NCI-H748 treated with DMSO at 0.1 percent for 48 hours (cell line): ENCODE measurements at places on chromosomes 3 and 15.

DNA sequence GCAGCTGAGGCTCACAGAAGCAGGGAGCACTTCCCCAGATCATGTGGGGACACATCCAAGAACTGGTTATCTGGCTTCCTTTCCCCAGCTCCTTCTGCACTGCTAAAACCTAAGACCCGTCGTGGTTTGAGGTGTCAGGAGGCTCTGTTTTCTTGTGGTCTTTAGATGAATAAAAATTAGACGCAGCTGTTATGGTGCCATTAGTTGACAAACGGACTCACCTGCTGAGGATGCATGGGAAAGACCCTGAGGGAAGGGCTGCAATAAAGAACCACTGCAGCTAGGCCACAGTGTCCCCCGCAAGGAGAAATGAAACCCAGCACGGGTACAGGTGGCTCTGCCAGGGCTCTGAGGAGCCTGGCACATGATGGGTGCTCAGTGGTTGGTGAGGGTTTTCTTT, 99.4 kb downstream of the IQSEC1 start:
- no peak for DNase-seq

GRCh38 chr15:76135516-76135915, 75.7 kb downstream of the TMEM266 start:
- no peak for DNase-seq

DNA sequence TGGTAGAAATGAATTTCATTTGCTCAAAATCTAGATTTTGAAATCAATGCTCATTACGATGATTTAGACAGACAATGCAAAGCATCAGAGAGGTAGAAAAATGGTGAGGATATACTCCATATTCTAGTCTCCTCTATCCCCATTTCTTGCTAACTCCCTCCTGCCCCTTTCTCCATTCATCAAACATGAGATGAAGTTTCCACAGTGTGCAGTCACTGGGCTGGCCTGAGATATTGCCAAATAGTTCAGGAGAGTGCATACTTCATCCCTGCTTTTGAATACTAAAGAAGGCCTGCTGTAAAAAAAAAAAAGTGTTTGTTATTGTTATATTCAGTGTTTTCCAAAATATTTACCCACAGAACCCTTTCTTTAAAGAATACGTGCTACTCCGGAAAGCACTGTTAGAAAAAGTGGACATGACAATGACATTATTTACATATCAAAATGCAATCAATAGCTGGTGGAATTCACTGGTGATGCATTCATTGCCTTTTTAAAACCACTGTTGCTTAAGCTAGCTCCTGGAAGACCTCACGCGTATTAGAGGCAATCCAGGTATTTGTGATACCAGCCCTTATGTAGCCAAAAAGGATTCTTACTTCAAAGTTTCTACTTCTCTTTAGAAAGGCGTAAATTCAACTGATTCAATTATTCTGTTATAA, 247.6 kb upstream of the SOX2 start:
- DNase-seq: no peak

DNA sequence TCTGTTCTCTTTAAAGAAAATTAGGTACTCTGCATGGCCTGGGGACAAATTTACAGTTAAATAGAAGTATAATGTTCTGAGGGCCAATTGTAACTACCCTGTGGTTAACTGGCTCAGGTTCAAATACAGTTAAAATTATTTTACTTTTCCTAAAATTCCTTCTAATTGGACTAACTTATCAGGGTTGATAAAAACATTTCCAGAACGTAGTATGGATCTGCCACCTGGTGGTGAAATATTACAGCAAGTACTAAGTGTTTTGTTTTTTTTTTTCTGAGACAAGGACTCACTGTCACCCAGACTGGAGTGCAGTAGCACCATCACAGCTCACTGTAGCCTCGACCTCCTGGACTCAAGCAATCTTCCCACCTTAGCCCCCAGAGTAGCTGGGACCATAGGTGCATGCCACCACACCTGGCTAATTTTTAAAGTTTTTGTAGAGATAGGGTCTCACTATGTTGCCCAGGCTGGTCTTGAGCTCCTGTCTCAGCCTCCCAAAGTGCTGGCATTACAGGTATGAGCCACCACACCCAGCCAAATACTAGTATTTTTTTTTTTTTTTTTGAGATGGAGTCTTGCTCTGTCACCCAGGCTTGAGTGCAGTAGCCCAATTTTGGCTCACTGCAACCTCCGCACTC, 29.2 kb downstream of the NEO1 start:
- peak; percentile 31 for DNase-seq

- no peak for DNase-seq
These were observed 56.0 kb upstream of the LCTL start for GRCh38 chr15:66621491-66622467.

GRCh38 chr15:63668601-63669000, 71.4 kb downstream of the FBXL22 start:
- DNase-seq: no peak

DNA sequence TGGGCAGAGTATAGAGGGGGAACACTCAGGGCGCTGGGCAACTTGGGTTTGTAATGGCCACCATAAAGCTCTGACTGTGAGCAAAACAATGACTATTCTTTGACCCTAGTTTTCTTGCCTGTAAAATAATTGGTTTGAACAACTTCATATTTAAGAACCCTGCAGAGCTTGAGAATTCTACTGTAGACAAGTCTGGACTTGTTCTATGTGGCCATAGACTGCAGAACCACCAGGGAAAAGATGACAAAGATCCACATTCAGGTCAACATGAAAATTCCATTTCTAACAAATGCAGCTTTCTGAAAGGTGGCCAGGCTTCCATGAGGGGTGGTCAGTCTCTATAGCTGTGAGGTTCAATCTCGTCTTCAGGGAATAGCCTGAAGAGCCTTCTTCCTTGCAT, 239.4 kb upstream of the LRRN1 start:
- no peak for DNase-seq

DNA sequence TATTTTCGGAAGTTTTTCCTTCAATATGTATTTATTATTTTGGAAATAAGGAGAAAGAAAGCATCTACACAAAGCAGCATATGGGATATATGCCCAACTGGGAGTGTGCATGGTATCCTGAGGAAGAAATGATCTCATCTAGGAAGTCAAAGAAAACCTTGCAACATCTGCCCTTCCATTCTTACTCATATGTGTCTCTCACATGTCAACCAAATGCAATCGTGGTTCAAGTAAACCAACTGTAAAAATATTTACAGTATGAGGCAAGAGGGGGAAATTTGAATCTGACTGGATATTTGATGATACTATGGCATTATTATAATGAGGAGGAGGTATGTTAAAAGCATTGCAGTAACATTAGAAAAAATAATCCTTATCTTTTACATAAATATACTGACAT, 3.2 kb upstream of the SCG3 start:
- no peak for DNase-seq

GRCh38 chr3:87873136-87873535, 185.7 kb downstream of the CGGBP1 start:
- no peak for DNase-seq

GRCh38 chr3:30428251-30428650, 178.2 kb upstream of the TGFBR2 start:
- DNase-seq: no peak

- DNase-seq: no peak
These were observed 54.8 kb downstream of the MAGEF1 start for GRCh38 chr3:184656829-184657681.

DNA sequence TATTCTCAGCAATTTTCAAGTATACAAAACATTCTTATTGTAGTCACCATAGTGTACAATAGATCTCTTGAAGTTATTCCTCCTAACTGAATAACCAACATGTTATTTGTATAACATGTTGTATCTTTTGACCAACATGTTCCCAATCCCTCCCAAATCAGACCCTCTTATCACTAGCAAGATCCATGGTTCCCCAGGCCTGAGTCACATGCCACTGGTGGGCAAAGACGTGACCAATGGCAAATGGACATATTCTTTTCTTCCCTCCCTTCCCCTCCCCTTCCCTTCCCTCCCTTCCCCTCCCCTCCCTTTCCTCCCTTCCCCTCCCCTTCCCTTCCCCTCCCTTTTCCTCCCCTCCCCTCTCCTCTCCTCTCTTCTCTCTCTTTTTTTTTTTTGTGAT, 45.4 kb downstream of the AMOTL2 start:
- no peak for DNase-seq

DNA sequence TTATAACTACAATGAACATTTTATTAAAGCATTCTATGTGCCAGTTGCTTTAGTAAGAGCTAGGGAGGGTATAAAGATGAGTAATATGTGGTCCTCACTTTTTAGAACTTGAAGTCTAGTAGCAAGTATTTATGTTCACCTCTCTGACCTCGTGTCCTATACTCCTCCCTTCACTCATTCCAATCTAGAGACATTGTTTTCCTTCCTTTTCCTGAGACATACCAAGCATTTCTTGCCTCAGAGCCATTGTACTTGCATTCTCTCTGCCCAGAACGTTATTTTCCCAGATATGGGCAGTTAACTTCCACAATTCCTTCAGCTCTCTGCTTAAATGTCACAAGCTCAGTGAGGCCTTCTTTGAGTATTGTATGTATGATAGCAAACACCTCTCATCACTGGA, 408.6 kb downstream of the PDCD6IP start:
- no peak for DNase-seq

DNA sequence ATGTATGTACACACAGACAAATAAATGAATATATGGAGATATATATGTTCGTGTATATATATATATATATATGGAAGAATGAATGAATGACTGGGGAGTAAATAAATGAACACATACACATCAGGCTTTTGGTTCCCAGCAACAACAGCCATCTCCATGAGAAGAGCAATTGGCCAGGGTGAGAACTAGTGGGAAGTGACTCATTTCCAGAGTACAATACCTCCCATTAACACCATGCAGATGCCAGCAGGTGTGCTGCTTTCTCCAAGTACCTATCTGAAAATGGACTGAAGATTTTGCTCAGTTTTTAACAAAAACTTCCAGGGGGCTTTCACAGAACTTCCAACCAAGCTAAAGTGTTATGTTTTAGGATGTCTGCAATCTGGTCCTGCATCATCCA, 179.8 kb upstream of the SLC2A2 start:
- DNase-seq: no peak

- no peak for DNase-seq
These were observed 554.8 kb upstream of the CBLB start for GRCh38 chr3:106423321-106424225.

DNA sequence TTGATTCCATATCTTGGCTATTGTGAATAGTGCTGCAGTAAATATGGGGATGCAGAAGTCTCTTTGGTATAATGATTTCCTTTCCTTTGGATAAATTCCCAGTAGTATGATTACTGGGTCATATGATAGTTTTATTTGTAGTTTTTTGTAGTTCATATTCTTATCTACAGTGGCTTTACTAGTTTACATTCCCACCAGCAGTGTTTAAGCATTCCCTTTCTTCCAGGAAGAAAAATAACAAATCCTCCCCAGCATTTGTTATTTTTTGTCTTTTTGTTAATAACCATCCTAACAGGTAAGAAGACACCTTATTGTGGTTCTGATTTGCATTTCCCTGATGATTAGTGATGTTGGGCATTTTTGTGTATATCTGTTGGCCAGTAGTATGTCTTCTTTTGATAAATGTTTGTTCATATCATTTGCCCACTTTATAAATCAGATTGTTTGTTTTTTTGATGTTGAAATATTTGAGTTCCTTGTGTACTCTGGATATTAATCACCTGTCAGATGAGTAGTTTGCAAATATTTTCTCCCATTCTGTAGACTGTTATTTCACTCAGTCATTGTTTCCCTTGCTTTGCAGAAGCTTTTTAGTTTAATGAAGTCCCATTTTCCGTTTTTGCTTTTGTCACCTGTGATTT, 163.3 kb upstream of the THRB start:
- peak; percentile 23 for DNase-seq

- no peak for DNase-seq
These were observed 65.4 kb upstream of the UMPS start for GRCh38 chr3:124664804-124665203.

DNA sequence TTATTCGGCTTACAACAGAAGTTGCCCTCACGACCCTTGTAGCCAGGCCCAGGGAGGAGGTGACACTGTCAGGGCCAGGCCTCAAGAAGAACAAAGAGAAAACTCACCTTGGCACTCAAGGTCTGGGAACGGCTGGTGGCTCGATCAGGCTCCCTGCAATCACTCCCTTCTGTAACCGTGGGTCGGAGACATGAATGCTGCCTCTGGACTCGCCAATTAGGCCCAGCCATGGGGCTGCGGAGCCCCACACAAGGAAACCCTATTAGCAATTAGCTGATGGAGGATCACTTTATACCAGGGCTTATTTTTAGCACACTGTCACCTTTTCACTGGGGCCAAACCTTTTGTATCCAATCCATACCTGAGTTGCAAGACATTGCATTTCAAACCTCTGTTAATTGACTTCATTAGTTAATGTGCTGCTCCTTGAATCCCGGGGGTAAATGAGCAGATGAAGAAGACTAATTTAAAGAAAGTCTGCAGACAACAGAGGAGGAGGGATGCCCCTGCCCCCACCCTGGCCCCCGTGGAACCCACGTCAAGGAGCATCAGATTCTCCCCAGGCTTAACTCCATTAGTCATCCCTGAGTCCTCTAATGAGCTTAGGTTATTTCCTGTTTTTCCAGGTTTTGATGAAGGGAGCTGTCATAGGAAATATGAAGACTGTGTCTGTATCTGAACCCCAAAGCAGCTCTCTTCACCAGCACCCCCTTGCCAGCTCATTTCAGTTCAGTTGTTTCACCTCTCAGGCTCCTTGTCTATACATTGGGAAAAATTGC, 255.3 kb downstream of the RORA start:
- DNase-seq: no peak

GRCh38 chr15:100852630-100853029, 27.0 kb upstream of the ALDH1A3 start:
- no peak for DNase-seq

GRCh38 chr3:33152363-33153360, 38.8 kb downstream of the CRTAP start:
- no peak for DNase-seq

- no peak for DNase-seq
These were observed 45.6 kb downstream of the CPN2 start for GRCh38 chr3:194305356-194306108.

- DNase-seq: no peak
These were observed 28.5 kb downstream of the SCG5 start for GRCh38 chr15:32669896-32670611.

DNA sequence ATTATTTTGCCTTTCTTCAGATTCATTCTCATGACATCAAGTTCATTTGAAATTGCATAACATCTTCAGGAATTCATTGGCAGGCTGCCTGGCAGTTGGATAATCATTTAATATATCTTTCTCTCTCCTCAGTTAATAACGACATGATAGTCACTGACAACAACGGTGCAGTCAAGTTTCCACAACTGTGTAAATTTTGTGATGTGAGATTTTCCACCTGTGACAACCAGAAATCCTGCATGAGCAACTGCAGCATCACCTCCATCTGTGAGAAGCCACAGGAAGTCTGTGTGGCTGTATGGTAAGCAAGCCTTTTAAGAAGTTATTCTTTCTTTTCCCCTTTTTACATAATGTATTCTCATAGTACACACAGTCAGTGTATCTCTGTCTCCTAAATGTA, 38.2 kb downstream of the TGFBR2 start:
- no peak for DNase-seq

- DNase-seq: no peak
These were observed 163.1 kb downstream of the WDR76 start for GRCh38 chr15:43989938-43990337.
